ENCODE measurements at places on chromosomes 6 and 20.

DNA sequence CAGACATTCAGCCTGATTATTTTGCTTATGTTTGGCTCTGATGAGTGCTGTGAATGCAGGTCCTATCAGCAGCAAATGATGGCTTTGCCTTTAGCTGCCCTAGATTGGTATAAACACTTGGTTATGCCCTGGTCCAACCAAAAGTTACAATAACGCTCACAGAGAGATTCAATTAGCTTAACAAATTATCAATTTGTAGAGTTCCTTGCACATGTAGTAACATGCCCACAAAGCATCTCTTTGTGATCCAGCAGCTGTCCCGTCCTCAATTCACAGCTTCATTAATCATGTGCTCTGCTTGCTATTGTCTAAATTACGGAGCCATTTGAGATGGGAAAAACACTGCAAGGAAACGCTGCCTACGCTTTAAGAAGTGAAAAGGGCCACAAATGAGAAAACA, 457.9 kb downstream of the HDGFL1 start:
- no peak for DNase-seq

GRCh38 chr20:2806351-2806701, 5.9 kb upstream of the CPXM1 start:
- DNase-seq: no peak

DNA sequence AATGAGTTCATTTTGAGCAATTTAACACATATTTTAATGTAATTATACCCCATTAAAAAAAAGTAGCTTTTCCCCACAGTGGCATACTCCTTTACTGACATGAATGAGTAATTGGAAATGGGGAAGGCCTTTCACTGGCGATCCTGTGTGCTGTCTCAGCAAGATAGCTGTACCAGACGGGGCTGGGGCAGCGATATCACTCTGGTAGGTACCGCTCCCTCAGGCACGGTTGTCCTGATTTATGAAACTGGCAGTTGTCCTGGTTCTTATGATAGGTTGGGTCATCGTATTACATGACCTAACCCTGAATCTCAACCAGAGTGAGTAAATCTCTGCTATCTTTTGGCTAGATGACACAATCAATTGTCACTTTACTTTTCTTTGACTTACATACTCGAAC, 355.0 kb upstream of the MAP3K7 start:
- DNase-seq: no peak

- no peak for DNase-seq
These were observed 153.5 kb downstream of the DLL1 start for GRCh38 chr6:170137176-170137891.

- DNase-seq: no peak
These were observed at the start of gene FOXC1 for GRCh38 chr6:1609648-1610496. Gene FOXC1 (plus strand): TSS chr6:1609915. CDS start chr6:1610446, 531 bp downstream.

GRCh38 chr20:17759449-17759848, 59.7 kb downstream of the BANF2 start:
- no peak for DNase-seq

GRCh38 chr20:54237116-54237943, 29.4 kb downstream of the PFDN4 start:
- DNase-seq: no peak

GRCh38 chr6:50663806-50664205, 49.5 kb upstream of the TFAP2D start:
- DNase-seq: no peak

DNA sequence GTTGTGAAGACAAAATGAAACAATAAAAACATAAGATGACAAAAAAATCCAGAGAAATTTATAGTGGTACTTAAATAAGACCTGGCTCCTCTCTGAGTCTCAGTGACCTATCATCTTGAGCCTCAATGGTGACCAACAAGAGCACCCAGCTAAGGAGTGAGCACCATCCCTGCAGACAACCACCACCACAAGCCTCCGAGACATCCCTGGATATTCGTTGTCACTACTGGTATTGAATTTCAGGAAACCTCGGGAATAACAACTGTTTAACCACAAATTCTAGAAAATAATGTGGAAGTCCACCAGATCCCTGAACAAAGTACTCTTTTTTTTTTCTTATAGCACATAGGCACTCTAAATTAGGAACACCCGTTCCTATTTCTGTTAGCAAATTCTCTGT, 32.2 kb upstream of the ADGRF5 start:
- DNase-seq: no peak

DNA sequence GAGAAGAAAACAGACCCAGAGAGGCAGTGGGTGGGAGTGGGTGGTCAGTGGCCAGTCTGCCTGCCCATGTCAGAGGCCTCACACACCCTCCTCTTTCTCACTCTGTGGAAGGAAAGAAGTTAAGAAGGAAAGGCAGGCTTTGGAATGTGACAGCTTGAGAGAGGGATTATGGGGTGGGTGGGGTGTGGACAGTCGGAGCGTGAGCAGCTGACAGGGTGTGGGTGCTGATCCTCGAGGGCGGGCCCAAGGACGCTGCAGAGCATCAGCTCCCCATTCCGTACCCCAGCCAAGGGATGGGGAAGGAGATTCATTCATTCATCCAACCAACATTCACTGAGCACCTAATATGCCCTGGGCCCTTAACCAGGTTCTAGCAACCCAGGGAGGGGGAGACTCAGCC, 4.8 kb downstream of the TGM6 start:
- no peak for DNase-seq

DNA sequence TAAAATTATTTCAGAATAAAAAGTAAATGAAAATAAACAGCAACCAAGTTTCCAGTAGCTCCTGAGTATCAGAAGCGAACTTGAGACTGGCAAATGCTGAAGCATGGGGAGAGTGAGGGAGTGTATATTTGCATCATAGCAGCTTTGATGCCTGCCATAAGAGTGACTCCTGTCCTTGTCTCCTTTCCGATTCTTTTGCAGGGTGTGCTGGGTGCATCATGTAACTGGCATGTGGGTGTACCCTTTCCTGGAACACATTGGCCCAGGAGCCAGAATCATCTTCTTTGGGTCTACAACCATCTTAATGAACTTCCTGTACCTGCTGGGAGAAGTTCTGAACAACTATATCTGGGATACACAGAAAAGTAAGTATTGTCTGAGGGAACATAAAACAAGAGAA, 117.4 kb downstream of the ADAT2 start:
- no peak for DNase-seq

DNA sequence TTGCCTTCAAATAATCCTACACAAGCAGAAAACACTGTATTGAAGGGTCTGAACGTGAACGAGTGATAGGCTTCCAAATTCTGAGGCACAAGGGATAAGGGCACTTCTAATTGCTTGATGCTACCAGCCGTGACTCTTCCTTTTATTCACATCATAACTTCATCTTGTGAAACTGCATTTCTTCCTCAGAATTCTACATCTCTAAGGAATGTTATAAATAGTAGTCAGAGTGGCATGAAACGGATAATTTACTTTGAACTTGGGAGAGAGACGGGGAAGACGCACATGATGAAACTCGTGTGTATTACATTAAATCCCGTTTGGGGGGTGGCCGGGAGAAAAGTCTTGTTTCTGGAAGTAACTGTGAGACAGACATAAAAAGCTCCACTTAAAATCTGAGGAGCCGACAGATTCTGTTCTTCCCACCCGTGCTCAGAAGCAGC, 754 bp downstream of the HDDC2 start:
- no peak for DNase-seq

DNA sequence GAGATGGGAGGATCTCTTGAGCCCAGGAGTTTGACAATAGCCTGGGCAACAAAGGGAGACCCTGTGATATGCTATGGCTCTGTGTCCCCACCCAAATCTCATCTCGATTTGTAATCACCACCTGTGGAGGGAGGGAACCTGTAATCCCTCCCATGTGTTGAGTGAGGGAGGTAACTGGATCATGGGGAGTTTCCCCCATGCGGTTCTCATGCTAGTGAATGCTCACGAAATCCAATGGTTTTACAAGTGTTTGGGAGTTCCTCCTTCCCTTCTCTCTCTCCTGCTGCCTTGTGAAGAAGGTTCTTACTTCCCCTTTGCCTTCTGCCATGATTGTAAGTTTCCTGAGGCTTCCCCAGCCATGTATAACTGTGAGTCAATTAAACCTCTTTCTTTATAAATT, 3.4 kb downstream of the NUDT3 start:
- no peak for DNase-seq

DNA sequence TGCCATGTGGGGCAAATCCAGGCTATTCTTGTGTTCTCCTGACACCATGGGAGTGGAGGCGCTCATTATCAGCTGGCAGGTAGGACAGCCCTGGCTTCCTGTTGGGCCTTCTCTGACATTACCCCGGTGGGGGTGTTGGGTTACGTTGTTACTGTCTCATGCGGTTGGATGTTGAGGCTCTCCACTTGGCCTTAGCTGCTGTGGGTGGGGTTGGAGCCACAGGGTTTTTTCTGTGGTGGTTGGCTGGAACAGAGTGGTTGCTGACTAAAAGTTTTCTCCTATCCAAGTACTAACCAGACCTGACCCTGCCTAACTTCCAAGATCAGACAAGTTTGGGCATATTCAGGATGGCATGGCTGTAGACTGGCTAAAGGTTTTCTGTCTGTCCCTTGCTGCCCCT, 20.2 kb downstream of the RIPK1 start:
- DNase-seq: no peak

DNA sequence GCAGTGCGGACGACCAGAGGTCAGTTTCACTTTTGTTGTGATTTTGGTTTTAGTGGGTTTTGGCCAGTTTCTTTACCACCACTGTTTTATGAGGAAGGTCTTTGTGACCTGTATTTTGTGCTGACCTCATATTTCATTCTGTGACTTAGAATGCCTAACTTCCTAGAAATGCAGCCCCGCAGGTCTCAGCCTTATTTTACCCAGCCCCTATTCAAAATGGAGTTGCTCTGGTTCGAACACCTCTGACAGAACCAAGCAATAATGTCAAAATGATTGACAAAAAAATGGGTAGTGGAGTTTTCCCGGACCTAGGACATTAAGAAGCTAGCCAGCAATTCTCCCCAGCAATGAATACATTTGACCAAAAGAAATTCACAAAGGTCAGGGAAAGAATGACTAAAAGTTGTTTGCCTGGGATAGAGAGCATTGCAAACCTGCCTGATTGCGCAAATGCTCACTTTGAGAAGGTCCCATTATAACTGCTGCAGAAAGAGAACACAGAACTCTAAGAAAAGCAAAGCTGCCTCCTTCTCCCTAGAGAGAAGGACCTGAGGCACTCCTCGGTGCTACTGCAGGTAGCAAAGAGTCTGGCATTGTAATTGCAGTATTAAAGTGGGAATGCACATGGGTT, 288.8 kb downstream of the ADGB start:
- DNase-seq: no peak

Data from anterior cingulate cortex (tissue), 58 donors.